ENCODE measurements at places on chromosomes 7 and 10.

DNA sequence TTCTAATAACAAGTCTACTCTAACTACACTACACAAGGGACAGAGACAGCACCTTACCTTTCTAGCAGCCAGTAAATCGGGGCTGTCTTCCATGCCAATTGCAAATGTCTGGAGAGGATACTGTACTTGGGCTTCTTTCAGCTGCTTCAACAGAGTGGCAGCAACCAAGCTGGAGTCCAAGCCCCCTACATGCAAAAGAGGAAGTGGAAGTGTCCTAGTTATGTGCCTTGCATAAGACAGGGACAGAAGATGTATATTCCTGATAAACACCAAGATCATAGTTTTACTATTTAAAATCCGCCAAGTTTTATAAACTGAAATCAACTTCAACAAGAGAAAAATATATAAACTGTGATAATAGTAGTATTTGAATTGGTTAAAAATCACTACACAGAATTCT lies 14.0 kb downstream of the ASNS start:
- no peak for DNase-seq

GRCh38 chr7:15168489-15168888 lies 265.9 kb upstream of the DGKB start:
- no peak for DNase-seq

- no peak for DNase-seq
These were observed 202.2 kb downstream of the ZEB1 start for GRCh38 chr10:31520986-31521831.

- peak; percentile 74 for DNase-seq
These were observed 127.8 kb upstream of the ZNF746 start for GRCh38 chr7:149625340-149625946.

GRCh38 chr7:151498495-151498894 lies 21.2 kb downstream of the RHEB start:
- DNase-seq, result no peak

DNA sequence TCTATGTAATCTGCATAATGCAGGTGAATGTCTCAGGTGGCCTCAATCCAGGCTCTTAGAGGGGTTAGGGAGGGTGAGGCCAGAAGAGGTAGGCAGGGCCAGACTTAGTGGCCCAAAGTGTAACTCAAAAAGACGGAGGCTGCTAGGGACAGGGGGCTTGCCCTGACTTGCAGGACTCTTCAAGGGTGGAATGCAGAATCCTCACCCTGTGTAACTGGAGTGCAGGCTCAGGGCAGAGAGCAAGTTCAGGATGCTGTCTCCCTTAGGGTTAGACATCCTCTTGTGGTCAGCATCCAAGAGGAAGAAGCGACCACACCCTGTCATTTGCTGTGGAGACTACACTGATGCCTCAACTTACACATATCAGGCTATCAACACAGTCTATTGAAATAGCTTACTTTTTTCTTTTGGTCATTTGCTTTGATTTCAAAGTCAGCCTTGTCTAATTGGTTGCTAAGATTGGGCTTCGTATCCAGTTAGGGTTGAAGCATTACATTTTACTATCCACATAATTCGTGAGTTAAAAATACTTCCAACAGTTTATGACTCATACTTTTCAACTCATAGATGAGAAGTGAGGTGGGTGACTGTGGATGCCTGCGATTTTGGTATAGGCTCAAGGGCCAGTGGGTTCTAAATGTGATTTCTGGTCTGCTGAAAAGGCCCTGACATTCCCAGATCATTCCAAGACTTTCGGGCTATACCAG lies 563.6 kb downstream of the SUGCT start:
- DNase-seq, result no peak

DNA sequence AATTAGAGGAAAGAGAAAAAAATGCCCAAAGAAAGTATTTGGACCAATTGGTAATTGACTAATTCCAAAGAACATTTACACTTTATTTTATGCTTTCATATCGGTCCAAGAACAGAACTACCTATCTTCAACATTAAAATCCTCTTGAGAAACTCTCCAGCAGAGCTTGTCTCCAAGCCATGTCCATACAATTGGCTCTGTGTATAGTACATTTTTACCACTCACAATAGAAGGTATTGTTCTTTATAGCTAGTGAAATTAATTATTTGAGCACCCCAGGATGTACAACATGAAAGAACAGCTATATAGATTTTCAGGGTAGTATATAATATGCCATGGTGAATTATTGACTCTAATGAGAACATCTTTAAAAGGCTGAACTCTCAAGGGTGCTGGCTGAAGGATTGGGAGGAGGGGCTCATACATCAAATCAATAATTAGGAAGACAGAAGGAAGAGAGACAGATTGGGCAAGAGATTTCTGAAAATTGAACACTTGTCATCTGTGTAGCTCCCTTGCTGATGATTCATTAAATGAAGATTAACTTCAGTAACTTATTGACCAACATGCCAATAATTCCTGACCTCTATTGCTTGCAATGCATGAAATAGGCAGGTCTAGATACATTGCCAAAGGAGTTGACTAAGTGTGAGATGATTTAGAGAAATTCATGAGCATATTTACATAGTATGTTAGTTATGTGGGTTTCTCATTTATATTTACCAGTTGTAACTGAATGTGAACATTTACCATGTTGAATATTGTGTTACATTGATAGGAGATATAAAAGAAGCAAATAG lies 249.7 kb downstream of the MTERF1 start:
- DNase-seq, result no peak

GRCh38 chr10:14554091-14554490 lies 220.6 kb downstream of the FAM107B start:
- DNase-seq, result no peak

DNA sequence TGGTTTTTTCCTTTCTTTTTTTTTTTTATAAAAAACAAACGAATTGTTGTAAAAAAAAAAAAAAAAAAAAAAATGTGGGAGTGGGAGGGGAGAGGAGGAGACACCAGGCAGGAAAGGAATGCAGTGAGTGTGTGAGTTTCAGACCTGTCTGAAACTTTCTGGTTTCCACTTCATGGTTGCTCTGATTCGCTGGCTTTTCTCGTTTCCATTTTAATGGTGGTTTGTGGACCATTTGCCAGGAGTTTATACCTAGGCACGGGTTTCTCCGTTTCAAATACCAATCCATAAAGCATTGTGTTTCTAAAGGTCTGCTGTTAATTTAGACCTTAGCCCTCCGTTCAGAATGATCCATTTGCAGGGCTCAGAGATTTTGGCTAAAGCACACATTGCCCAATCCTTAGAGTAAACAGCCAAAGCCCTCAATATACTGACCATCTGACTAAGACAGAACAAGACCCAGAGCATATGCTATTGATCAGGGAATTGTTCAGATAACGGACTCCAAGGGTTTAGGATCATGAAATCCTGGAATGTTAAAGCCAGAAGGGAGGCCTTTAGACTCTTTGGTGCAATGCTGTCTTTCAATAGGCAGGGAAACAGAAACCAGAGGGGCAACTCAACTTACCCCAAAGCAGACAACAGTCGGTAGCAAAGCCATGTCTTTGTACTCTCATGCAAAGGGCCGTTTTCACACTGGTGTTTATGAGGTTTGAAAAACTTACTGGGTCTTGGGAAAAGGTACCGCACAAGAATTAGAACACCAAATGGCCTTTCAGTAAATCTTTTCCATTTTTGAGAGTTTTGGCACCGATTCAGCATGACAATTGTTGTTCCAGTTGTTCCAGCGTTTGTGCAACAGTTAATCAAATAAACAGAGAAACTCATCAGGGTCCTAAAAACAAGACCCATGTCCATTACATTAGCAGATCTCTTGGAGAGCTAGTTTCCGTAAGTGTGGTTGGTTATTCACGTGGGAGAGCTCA lies 94.3 kb upstream of the AGBL3 start:
- no peak for DNase-seq

GRCh38 chr10:10946801-10947200 lies 70.9 kb upstream of the CELF2 start:
- DNase-seq, result no peak

- no peak for DNase-seq
These were observed 568.5 kb downstream of the PTPRN2 start for GRCh38 chr7:158018971-158019645.

DNA sequence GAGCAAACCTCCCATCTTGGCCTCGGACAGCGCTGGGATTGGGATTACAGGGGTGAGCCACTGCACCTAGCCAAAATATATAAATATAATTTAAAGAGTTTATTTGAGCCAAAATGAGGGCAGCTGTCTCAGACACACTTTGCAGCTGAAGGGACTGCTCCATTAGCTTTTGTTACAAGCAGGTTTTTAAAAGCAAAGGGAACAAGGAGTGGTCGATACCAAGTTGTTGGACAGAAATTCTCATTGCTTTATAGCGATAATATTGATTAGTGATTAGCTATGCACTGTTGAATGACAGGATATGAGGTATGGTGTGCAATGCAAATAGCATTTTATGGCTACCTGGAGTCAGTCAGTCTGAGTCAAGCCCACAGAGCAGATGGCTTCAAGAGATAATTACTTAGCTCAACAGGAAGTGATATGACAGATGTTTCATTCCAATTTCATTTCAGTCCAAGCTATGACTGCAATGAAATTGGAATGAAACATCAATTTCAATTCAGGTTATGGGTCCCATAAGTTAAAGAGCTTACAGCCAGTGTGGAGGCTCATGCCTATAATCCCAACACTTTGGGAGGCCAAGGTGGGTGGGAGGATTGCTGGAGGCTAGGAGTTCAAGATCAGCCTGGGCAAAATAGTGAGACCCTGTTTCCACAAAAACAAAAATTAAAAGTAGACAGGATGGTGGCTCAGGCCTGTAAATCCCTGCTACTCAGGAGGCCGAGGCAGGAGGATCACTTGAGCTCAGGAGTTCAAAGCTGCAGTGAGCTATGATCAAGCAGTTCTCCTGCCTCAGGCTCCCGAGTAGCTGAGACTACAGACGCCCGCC lies 23.1 kb downstream of the TYW1 start:
- no peak for DNase-seq

- DNase-seq, result peak; percentile 39
These were observed 40.3 kb upstream of the EFCAB10 start for GRCh38 chr7:105621617-105622016.

DNA sequence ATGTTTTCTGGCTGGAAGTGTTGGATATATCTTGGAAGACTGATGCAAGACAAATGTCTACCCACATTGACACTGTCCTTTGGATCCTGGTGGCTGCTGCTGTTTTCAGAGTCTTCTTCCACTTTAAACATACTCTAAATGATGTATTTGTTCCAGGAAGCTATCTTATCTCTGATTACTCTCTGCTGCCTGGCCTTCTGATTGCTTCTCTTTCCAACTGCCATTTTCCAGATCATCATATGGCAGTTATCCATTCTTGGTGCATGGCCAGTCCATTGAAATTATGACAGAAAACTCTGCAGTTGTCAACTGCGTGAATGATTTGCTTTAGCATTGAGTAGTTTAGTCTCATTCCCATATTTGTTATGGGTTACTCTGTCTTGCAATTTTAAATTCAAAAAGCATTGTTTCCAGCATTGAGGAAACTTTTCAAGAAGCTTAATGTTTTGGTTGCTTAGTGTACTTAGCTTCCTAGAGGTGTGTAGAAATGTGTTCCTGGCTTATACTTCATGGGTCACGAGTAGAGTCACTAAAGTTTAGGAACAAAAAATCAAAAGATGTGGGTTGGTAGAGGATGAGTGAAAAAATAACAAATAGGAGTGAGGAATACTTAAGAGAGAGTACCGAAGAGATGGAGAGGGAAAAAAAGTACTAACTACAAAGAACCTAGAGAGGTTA lies 268.3 kb upstream of the MTPN start:
- DNase-seq, result no peak

GRCh38 chr10:86123715-86124114 lies 242.9 kb downstream of the GRID1 start:
- DNase-seq, result no peak

GRCh38 chr10:118423800-118424442 lies 81.8 kb upstream of the FAM204A start:
- peak; percentile 90 for DNase-seq

- DNase-seq, result no peak
These were observed 19.5 kb downstream of the EN2 start for GRCh38 chr7:155477476-155477875.

DNA sequence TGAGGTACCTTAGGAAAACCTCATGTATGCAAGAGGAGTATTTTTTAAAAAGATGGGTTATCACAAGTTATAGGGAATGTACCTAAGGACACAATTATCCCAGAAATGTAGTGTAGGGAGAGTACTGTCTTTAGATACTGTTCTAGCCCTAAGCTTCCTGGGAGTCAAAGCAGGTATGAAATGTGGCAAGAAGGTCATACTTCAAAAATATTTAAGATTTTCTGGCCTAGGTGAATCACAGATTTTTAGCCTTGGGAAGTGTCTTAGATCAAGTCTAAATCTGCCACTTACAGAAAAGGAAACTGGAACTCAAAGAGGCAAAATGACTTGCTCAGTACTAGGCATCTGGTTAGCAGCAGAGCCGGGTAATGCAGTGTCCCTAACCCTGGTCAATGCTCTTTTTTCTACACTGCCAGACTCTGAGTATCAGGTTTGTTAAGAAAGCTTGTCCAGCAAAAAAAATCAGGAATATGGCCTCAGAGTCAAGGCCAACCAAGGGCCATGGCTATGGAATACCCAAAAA lies 13.9 kb downstream of the PIK3AP1 start:
- DNase-seq, result no peak

DNA sequence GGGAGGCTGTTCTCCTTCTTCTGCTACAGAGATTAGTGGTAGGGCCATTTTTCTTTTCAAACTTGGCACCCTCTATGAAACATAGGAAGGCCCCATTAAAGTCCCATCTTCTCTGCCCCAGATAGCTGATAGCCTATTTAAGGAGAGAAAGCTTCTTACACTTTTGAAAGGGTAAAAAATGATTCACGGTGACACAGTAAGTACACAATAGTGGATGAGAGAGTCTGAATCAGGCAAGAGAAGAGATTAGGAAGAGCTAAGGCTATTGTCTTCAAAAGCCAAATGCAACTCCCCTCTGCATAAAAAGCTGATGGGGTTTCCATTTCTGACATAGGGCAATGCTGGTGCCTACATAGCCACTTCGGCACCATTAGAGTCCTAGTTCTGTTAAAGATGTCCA lies 3.6 kb downstream of the INA start:
- DNase-seq, result no peak

DNA sequence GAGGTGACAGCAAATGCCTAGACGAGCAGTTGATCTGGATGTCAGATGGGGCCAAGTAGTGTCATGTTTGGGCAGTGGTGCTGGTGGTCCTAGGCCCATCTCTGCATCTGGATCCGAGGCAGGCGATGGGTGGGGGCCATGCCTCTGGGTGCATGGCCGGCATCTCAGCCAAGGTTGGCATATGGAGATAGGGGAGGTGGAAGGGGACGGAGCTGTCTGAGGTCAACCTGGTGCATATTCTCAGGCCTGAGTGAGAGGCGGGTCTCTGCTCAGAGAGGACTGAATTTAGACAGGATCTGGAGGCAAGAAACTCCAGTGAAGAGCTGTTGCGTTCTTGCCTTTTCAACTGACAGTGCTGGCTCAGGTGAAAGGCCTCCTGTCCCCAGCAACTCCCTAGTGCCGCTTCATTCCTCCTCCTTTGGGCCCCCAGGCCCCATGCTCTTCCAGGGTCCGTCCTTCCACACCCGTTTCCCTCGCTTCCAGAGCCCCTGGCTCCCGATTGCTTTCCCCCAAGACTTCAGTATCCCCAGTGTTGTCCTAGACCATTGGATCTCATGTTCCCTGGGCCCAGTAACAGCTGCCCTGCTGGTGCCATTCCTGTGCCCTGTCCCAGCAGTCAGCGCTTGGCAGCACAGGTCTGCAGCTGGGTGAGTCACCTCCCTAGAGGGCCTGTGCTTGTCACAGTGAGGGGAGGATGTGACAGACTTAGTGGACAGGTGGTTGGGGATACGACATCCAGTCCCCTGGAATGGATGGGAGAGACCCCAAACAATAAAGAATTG lies 32.6 kb downstream of the GBX1 start:
- no peak for DNase-seq
